GM04503 (cell line): ENCODE measurements at places on chromosomes 2 and 18.

- no peak for DNase-seq
Observed at GRCh38 chr18:60163622-60164021, 209.0 kb downstream of the MC4R start.

- peak; percentile 25 for DNase-seq
Observed at GRCh38 chr2:108297436-108298141, 8.9 kb downstream of the SULT1C2 start.

- DNase-seq: peak; percentile 55
Observed at GRCh38 chr2:215958257-215958656, 55.1 kb downstream of the MREG start.

GRCh38 chr2:138707392-138708074 lies 72.7 kb downstream of the NXPH2 start:
- DNase-seq: peak; percentile 54

DNA sequence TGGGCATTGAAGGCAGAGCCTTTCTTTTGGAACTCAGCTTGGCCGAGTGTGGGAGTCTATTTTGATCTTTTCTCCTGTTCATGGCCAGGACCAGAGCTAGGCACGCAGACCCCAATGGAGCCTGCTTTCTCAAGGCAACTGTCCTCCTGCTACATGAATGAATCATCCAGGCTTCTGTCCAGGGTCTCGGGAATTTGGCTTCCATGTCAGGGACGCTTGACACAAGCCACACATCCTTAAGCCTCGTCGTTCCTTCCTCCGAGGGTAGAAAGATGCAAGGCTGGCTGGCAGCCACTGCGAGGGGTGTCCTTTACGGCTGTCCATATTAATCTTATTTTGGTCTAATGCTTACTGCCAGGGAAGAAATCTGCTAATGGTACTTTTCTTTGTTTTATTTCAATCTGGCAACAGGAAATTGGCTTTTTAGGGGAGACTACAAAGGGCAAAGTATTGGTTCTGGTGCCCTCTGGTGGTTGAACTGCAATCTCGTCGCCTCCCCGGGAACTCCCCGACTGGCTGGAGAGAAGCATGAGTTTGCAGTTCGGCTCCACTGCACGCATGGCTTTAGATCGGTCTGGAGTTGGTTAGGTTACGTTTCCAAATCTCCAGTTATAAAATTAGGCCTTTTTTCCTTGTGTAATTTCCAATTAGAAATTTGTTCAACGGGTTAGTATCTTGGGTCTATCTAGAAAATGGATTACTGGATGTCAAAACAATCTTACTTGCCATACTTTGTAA lies 135.2 kb downstream of the ALPK2 start:
- peak; percentile 47 for DNase-seq
